ENCODE measurements at places on chromosomes 4 and X. TPM values are rescaled to one million over a fixed set of nuclear protein-coding genes. Genes with fewer than 3 reads are reported as not detected.

DNA sequence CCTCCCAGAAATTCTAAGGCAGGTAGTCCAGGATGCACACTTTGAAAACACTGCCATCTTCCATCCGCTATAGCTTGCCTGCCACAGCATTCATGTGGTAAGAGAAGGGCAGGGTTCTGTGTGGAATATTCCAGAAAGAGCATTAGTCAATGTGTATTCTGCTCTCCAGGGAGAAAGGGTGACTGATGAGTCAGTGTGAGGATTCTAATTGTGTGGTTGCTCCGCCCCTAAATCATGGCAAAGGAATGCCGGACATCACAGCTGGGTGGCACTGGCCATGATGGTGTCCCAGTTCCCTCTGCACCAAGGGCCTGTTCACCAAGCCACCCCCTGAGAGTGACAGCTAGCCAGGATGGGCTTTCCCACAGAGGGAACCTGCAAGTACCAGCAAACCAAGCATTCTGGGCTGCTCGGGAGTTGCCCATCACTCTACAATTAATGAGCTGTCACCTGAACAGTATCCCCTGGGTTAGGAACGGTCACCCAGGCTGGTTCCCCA lies 9.5 kb downstream of the IDS start:
- DNase-seq, result no peak

- DNase-seq, result no peak
These were observed 17.4 kb downstream of the SORBS2 start for GRCh38 chr4:185794637-185795036.

DNA sequence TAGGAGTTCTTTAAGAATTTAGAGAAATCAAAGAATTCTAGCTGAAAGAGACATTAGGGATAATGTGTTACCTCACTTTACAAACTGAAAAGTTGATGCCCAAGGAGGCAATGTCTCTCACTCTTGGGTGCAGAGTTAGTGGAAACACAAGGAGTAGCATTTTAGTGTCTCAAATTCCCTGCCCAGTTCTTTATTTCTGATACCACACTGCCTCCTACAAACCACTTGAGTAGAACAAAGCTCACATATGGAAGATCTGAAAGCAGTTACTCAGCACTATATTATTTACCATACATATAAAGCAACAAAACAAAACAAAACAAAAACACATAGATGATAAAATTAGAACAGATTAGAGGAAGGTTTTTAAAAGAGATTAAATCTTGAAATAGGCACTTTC lies 124.2 kb downstream of the REELD1 start:
- DNase-seq, result no peak

Gene GAGE12G
- total RNA-seq, result not detected

- no peak for DNase-seq
These were observed 60.3 kb upstream of the DIPK2B start for GRCh38 chrX:45261005-45261404.

DNA sequence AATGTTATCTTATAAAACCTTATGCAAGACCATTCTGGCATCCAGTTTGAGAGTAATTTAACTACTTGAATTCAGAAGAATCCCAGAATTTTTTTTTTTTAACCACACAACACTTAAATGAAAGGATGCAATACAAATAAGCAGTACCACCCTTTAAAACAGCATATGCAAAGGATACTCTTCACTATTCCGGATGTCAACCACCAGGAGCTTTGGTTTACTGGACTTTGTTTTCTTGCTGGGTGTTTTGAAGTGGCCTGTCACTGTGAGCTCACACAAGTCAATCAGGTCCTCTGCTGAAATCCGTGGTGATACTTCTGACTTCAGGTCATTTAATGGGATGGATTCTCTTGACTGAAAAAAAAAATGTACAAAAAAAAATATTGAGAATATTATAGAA lies 200.0 kb downstream of the TBCK start:
- no peak for DNase-seq

GRCh38 chr4:120709991-120710390 lies 212.5 kb downstream of the PRDM5 start:
- no peak for DNase-seq

DNA sequence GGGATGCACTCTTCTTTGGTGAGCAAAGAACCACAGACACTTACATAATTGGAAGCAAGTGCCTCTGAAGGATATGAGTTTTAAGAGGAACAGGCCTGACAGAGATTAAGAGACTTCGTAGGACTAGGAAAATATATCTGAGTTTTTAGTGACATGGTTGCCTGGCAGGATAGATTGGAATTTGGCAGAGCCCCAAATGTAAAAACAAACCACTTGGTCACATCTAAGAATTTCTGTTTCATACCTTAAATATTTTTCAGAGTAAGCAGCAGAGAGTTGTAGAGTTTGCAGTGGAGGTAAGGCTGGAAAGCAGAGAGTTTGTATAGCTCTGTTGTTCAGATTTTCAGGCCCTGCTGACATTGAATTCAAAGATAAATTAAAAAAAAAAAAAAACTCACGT lies 150.1 kb upstream of the MAGEB2 start:
- no peak for DNase-seq

Data from Peyer's patch (tissue), 4 donors.